ENCODE measurements at places on chromosomes 2 and 18.

DNA sequence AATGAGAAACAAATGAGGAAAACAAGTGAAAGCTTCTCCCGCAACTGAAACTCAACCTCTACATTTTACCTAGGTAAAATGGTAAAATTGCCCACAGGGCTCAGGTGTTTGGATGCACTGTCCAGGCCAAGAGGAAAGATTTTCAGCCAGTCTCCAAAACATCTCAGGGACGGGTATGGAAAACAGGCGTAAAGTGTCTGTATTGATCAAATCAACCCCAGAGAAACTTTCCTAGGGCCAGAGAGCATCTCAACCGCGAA lies 361 bp upstream of the HAT1 start:
- no peak for DNase-seq

GRCh38 chr2:71546777-71547281 lies 93.5 kb downstream of the DYSF start:
- no peak for DNase-seq

DNA sequence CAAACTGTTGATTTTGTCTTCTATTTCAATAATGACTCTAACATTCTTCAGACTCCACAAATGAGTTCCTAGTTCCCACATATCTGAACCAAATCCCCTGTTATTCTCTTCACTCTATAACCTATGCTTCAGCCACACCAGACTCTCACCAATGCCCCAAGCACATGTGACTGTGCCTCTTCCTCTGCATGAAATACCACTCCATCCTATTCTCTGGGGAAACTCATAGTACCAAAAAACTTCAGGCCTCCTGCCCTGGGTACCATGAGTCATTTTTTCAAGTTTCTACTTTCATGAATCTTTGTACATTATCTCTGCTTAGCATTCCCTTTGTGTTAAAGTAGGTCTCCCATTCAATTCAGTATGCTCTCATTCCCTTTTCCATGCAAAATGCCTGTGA lies 353.2 kb downstream of the ZEB2 start:
- DNase-seq, result no peak

- DNase-seq, result no peak
These were observed 11.4 kb downstream of the XIRP2 start for GRCh38 chr2:166899676-166900075.

GRCh38 chr2:179938026-179938425 lies 69.1 kb downstream of the CWC22 start:
- no peak for DNase-seq

DNA sequence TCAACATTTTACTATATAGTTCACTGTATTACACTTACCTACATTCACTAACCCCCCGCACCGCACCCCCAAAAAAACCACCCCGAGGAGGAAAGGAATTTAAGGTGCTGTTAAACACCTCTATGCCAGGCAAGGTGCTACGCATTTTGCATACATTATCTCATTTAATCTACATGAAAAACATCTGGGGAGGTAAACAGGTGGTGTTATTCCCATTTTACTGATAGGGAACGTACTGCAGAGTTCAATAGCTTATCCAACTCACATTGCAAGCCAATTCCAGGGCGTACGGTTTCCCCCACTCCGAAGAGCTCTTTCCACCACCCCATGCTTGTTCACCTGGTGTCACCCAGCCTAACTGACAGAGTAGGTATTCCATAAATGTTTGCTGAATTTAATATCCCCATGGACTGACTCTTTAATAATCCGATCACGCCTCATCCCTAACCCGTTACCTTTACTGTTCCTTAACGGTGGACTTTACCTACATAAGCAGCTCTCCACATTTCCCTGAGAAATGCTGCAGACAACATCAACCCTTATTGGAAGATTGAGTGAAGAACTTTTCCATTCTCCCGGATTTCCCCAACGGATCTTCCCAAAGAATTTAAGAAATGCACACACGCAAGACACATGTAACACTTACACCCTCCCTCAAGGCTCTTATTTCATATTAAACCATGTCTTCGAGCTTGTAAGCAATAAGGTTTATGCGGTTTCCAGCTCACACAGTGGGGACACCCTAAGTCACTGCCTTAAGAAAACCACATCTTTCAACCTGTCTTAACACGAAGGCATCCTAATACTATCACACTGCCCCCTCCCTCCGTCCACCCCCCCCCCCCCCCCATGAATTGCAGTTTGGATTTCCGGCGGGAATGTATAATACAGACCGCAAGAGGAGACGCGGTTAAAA lies 1.2 kb downstream of the RAPH1 start:
- peak; percentile 33 for DNase-seq

GRCh38 chr18:8957731-8958130 lies 144.8 kb upstream of the NDUFV2 start:
- DNase-seq, result no peak

DNA sequence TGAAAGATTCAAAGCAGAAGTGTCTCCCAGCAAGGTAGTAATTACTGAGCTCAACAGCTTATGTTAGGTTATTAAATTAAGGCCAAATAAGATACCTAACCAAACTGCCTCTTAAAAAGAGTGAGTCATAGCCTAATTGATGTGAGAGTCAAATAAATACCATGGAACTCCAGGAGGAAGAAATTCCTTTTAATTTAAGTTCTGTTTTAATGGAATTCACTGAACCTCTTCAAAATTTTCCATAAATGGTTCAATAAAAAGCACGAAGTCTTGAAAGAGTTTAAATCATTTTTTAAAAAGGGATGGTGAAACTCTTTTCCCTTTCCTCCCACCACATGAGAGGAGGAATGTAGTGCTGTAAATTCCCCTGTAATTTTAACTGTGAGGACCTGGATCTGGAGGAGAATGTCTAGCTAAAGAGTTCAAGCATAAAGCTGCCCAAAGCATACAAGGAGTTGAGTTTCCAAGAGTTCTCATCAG lies 180.8 kb upstream of the MMADHC start:
- DNase-seq, result no peak

- no peak for DNase-seq
These were observed 105.9 kb upstream of the RBBP8 start for GRCh38 chr18:22827216-22827615.

All from amygdala (tissue), 56 donors.